Esophagus squamous epithelium (tissue), 5 donors: ENCODE measurements at places on chromosomes 1 and 21.

DNA sequence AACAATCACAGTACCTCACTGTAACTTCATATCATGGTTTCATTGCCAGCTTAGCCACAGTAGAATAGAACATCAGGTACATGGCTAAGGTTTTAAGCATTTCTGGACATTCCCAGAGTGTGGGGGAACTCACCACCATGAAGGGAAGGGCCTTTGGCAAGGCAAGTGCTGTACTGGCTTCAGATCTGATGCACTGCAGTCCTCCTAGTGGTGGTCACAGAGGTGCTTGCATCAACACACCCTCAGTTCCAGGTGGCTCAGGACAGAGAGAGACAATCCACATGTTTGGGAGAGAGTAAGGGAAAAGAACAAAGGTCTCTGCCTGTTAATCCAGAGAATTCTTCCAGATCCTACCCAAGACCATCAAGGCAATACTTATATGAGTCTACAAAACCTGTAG, 528.4 kb upstream of the RGS18 start:
- DNase-seq, result no peak

- DNase-seq, result no peak
Observed at GRCh38 chr1:197521118-197521739, 253.2 kb downstream of the CRB1 start.

DNA sequence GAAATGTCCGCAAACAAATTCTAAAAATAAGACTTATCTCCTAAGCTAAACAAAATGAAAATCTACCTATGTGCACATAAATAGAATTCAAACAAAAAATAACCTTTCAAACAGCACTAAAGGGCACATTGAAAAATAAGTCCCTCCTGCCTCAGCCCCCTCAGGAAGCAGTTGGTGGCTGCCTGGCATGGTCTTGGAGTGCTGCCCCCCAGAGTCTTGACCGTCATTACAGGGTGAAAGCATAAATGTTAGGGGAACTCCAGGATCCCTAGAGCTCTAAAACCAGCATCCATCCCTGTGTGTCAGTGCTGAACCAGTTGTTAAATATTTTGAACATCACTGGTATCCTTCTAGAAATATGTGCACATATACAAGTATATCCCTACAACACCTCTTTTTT, 6.5 kb upstream of the NPL start:
- DNase-seq, result no peak

- DNase-seq, result no peak
Observed at GRCh38 chr1:79819140-79819539, 812.6 kb upstream of the ADGRL4 start.

DNA sequence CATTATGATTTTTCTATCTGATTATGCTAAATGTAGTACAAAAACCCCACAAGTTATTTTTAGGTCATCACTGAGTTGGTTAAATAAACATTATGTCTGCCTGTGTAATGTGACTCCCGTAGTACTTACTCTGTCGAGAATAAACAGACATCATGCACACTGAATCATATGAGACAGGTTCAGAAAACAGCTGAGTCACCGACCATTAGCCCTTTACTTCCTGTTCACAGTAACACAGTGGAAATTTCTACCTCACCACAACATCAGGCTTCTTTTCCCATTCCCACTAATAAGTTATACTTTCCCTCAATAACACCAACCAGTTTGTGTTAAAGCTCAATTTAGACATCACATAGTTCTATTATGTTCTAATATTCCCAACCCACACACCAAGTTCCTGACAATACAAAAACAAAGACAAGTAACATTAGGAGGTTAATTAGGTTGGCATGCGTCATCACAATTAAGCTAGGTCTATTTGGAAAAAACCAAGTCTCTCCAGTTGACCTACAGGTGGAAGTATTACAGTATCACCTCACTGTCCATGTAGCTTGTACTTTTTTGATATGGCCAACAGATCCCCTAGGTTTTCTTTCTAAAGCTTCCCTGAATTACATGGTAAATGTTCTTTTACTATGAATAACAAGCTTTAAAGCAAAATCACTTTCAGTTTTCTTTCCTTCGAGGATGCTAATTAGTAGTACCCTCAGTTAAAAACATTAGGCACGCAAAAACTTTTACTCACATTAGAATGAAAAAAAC, 154.2 kb downstream of the EIF4G3 start:
- DNase-seq, result no peak

- DNase-seq, result no peak
Observed at GRCh38 chr1:112982853-112983536, 27.0 kb upstream of the SLC16A1 start.

GRCh38 chr1:98781906-98782305, 120.4 kb downstream of the SNX7 start:
- DNase-seq, result no peak

- DNase-seq, result no peak
Observed at GRCh38 chr1:248631354-248632008, 3.4 kb downstream of the OR2T11 start.

GRCh38 chr1:21524220-21524619, 15.0 kb downstream of the ALPL start:
- no peak for DNase-seq

DNA sequence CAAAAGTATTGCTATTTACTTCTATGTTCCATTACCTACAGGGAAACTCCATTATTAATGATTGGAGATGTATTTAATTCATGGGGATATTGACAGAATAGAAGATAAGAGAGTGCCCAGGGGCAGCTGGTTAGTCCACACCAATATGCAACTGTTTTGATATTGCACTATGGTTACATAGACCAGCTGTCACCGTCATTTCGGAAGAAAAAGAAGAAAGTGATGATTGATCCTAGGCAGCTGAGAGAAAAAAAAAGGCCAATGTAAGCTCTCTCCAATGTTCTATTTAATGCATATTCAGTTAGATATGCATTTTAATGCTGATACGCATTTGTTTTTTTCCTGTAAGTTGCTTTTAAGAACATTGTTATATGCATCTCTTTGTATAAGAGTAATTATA, 1367.2 kb downstream of the KCNT2 start:
- DNase-seq, result no peak

DNA sequence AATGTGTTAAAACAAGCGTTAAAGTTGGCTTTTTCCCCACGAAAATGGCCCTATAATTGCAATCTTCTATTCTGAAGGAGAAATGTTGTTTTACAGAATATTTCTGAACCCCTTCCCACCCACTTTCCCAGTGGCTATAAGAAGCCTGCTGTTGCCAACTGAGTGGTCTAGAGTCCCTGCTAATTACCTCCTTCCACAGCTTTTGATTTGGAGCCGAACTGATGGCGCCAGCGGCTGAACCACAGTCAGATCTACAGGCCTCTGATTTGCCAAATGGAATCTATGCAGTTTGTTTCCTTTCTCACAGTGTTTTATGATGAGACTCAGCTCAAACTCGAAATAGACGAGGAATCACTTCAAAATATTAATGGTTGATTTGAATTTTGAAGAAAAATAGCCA, 76.0 kb upstream of the C1orf105 start:
- DNase-seq, result no peak
